ENCODE measurements at places on chromosomes 7 and 10.

DNA sequence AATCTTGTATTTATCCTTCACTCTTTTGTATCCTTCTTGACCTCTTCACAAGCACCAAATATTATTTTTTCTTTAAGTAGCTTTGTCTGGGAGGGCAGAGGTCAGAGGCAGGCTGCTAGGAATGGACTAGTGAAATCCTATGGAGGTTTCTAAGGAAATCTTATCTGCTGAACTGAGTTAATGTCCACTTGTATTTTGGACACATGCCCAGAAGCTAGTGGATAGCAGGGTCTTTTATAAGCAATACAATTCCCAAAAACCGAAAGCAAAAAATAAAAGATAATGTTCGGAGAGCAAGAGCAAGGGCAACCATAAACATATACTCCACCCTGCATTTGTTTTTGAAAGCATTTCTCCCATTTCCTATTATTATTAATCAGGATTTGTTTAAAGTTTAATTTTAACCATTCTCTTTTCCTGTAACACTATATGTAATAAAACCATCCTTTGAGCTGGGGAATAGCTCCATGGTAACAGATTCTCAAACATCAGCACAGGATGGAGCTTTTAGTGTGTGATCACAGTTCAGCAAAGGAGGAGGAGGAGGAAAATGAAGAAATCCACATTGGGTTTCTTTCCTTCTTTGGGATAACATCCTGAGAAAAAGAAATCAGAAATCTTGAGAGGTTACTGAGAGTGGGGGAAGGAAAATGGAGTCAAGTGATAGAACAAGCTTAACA, 328.2 kb upstream of the LRRN3 start:
- DNase-seq: no peak

- no peak for DNase-seq
Observed at GRCh38 chr7:112159351-112159750, 46.8 kb downstream of the DOCK4 start.

DNA sequence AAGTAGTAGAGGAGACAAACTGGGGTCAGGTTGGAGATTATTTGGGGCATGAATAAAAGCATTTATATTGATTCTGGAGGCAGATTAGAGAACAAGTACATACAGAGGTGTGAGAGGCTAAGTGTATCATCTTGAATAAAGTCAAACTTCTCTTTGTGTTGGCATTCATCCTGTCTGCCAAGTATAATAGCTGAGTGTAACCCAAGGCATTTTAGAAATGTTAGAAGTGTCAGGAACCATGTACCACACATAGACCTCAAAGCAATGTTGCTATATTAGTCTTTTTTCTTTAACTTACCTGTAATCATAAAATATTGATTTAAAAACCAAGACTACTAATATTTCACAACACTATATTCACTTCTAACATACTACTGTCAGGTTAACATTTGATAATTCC, 56.2 kb upstream of the LRRTM3 start:
- no peak for DNase-seq

- no peak for DNase-seq
Observed at GRCh38 chr7:43905209-43905946, 1.0 kb downstream of the URGCP start.

DNA sequence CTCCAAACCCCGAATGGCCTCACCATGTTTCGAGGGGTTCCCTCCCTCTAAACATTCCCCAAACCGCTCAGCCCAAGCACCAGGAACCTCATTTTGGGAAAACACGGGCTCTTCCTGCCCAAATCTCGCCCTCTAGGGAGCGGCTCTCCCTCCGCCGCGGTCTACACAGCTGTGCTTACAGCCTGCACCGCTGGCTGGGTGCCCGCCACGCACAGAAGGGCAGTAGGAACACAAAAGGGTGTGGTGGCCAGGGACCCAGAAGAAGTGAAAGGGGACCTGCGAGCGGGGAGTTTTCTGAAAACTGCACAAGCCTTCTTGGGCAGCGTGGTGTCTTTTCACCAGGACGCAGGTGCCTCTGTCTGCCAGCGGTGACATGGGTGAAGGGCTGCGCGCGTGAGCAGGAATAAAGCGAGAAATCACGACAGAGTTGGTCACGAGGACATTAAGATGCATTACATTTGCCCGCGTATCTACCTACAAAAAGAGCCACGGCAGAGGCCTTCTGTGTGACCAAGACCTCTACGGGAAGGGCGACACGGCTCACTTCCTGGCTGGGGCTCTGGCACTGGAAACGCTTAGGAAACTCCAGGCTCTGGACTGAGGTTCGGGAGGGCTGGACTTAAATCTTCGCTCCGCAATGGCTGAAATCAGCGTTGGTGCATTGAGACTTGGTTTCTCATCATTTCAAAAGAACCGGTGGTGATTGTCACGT, 171.7 kb downstream of the LSM5 start:
- no peak for DNase-seq

- peak; percentile 74 for DNase-seq
Observed at GRCh38 chr7:150738092-150738491, 874 bp downstream of the GIMAP5 start.

DNA sequence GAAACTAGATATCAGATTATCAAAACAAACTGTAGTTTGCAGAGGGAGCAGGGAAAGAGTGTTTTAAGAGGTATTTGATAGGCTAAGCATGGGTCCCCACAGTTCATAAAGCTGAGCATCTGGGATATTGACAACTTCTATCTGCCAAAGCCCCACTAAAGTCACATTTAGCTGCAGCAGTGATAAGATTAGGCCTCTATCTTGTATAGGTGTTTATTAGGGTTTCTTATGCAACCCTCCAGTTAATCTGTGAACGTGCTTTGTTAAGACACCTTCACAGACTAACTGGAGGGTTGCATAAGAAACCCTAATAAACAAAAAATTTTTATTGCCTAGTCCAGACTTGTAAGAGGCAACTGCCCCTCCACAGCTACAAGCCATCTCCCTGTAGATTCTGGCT, 78.0 kb downstream of the CYP51A1 start:
- no peak for DNase-seq

- DNase-seq: no peak
Observed at GRCh38 chr7:128021366-128021765, 9.9 kb downstream of the LRRC4 start.

DNA sequence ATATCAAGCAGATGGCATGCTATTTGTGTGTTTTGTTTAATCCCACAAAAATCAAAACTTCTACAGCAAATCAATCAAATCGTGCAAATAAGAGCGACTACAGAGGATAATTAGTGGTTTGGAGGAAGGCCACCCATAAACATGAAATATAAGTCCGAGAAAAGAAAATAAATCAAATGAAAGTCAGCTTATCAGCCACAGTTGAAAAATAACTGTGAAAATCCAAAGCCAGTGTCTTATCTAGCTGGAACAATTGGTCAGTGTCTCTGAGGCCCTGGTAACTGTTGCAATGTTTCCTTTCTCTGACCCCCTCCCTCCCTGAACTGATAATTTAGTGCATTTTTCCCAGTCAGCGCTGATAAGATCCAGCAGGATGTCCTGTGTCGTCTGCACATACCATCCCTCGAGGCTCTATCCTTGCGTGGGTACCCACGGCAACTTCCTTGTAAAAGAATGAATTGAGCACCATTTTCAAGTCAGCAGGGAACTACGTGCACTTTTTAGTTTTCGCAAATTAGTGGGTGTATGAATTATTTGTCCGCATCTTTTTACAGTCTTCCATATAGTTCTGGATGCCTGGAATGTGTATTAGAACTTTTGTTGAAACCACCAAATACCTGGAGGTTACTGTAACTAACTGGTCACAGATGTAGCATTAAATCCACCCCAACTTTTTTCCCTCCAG, 10.8 kb upstream of the JCAD start:
- no peak for DNase-seq

GRCh38 chr7:128082431-128082830, 51.2 kb upstream of the LRRC4 start:
- DNase-seq: no peak

- DNase-seq: peak; percentile 49
Observed at GRCh38 chr10:78657163-78657861, 411.5 kb upstream of the ZMIZ1 start.

DNA sequence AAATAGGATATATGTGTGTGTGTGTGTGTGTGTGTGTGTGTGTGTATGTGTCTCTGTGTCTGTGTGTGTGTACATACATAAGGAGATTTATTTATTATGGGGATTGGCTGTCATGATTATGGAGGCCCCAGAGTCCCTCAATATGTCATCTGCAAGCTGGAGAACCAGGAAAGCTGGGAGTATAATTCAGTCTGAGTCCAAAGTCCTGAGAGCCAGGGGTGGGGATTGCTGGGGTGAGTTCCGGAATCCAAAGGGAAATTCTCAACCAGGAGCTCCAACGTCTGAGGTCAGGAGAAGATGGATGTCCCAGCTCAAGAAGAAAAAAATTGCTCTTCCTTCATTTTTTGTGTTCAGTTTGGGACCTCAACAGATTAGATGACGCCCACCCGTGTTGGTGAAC, 50.7 kb upstream of the PLPP4 start:
- no peak for DNase-seq

- no peak for DNase-seq
Observed at GRCh38 chr7:117297606-117298005, 25.3 kb downstream of the WNT2 start.

DNA sequence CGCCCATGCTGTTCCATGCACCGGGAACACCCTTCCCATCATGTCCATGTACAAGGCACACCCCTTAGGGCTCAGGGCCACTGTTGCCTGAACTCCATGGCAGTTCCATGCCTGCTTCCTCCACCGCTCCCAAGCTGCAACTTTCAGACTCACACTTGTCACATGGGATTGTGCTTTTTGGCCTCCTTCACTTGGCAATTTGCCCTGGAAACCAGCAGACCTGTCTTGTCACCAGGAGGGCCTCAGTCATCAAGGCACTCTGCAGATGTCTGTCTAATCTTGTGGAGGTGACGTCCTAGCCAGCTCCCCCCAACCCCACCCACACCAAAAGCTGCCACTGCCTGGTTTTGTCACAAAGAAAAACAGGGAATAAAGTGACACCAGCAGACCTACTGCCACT, 47.5 kb downstream of the CARD11 start:
- no peak for DNase-seq

DNA sequence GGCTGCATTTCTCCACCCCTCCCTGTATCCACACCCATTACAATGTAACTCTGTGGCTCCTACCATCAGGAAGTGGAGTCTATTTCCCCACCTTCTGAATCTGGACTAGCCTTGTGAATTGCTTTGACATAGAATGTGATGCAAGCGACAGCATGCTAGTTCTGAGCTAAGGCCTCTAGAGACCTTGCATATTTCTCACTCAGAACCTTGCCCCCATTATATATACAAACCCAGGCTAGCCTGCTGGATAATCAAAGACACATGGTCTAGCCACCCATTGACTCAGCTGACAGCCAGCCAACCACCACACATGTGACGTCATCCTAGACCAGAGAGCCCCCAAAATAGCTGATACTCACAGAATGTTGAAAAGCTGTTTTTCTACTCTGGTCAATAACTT, 77.9 kb downstream of the CCDC71L start:
- DNase-seq: no peak

DNA sequence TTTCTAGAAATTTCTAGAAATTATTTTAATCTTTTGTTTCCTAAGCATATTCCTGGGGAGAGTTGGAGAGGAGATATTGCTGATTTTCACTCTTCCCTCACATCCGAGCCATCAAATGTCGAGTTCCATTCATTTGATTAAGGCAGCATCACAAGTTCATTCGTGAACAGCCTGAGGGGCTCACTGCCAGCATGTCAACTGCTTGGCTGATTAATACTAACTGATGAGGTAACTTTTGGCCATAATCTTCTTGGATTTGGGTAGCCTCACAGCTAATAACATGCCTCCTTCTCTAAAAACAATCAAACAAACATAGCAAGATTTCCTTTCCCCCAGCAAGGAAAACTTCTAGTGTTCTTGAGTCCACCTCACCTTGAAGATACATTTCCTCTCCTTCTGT, 87.1 kb upstream of the AFAP1L2 start:
- no peak for DNase-seq

- no peak for DNase-seq
Observed at GRCh38 chr7:94697035-94697974, 41.4 kb upstream of the SGCE start.

GRCh38 chr7:4436361-4436895, 245.7 kb upstream of the FOXK1 start:
- DNase-seq: no peak

DNA sequence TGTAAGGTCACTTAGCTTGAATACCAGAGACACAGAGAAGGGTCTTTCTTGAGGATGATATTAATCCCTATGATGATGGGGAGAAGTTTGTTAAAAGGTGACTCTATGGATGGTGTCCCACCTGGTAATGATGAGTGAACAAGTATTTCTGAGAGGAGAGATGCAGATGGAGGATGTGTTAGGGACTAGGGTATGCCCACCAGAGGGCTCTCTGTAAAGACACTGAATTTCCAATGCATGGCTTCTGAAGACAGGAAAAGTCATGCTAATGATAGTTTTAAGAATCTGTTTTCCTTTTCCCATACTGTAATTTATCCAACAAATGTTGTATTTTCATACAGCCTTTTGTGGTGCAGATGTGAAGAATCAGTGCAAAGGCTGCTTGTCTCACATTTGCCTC, 1250.9 kb upstream of the CELF2 start:
- DNase-seq: no peak

- no peak for DNase-seq
Observed at GRCh38 chr10:97018251-97019212, 167.2 kb downstream of the SLIT1 start.

- DNase-seq: peak; percentile 39
Observed at GRCh38 chr7:50068850-50069551, 24.0 kb downstream of the ZPBP start.

- DNase-seq: peak; percentile 15
Observed at GRCh38 chr7:28389504-28390395, 22.6 kb upstream of the CREB5 start.

Measured in CD4-positive, alpha-beta T cell treated with Interleukin-21 for 1 hour (primary cell).